Psoas muscle (tissue), 8 donors: ENCODE measurements at places on chromosomes 5 and 9.

DNA sequence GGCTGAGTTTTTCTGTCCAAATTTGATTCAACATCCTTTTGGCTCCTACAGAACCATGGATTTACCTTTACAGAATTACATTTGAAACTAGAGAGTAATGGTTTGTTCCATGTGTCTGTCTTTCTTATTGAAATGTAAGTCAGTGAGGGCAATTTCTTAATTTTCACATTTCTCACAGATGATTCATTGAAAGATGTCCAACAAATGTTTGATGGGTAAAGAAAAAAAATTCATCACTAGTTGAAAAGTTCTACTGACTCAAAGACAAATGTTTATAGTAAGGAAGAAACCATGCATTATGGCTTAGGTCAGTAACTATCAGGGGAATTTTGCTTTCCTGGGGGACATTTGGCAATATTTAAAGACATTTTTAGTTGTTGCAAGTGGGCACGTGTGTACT is 131.6 kb upstream of the TRPM3 start:
- DNase-seq, result no peak

- no peak for DNase-seq
Observed at GRCh38 chr9:304106-304505, 89.4 kb downstream of the DOCK8 start.

DNA sequence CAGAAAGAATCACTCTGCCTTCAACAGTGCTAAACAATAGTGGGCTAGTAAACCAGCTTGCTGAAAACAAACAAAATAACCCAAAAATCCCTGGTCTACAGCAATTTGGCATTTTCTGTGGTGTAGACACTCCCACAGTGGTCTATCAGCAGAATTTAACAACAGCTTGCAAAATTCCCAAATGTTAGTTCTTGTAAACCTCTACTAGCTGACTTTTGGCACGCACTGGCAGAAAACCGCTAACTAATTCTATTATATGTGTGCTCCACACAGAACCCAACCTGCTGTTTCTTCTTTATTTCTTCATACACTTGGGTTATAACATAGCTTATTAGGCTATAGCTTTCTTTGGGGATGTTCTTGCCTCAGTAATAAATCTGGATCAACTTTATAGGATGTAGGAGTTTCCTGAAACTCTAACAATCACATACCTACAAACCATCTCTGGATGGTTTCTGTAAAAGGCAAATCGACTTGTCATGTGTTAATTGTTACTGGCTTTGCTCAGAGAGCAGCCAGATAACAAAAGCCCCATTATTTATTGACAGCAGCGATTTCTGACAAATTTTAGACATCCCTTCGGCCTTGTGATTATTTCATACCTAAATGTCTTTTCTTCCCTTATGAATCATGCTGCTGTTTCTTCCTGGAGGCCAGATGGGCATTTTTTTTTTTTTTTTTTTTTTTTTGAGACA is 82.7 kb upstream of the NAA35 start:
- no peak for DNase-seq

DNA sequence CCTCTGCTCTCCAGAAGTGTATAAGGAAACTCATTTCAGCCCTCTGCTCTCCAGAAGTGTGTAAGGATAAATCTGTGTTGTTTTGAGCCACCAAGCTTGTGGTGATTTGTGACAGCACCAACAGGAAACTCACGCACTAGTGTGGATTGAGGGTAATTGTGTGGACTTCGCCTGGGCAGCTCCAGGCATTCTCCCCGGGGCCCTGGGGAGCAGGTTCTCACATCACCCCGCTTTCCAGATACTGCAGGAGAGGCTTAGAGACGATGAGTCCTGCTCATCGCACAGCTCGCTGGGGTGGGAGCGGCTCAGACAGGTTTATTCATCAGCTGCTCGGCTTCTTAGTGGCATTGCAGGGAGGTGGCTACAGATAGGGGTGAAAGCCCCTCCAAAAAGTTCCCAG is 38.4 kb upstream of the RNF130 start:
- DNase-seq, result no peak

DNA sequence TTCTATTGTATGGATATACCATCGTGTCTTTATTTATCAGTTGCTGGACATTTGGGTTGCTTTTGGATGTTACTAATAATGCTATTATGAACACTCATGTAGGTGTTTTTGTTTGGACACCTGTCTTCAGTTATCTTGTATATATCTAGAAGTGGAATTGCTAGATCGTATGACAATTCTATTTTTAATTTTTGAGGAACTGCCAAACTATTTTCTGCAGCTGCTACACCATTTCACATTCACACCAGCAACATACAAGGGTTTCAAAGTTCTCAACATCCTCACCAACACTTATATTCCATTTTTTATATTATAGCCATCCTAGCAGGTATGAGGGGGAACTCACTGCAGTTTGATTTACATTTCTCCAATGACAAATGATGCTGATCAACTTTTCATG is 324.6 kb downstream of the CAAP1 start:
- DNase-seq, result no peak

DNA sequence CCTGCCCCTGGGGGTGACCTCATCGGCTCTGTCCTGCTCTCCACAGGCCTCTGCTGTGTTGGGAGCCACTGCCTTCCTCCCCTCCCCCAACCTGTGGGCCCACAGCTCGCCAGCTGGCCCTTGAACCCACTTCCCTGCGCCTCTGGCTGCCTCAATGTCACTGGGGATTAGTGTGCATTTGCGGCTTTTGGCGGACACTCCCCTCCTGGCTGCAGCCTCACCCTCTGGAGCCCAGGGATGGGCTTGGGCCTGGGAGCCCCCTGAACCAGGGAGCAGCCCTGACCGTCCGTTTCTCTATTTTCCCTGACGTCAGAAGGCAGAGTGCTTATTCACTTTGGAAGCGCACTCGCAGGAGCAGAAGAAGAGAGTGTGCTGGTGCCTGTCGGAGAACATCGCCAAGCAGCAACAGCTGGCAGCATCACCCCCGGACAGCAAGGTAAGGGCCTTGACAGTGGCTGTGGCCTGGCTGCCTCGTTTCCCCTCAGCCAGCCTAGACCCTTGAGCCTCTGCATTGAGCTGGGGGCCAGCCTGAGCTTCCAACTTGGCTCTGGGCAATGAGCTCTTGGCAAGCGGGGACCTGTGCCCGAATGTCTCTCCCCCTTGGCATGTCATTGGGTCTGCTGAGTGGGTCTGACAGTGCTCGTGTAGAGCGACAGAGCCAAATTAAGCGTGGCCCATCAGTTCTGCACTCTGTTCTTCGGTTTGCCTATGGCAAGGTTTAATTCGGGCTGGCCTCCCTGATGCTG is 73.1 kb downstream of the RGS3 start:
- DNase-seq, result peak; percentile 90

- no peak for DNase-seq
Observed at GRCh38 chr9:94449486-94449885, 105.4 kb upstream of the PCAT7 start.

GRCh38 chr9:98109052-98109451 is 10.0 kb downstream of the TRIM14 start:
- no peak for DNase-seq

DNA sequence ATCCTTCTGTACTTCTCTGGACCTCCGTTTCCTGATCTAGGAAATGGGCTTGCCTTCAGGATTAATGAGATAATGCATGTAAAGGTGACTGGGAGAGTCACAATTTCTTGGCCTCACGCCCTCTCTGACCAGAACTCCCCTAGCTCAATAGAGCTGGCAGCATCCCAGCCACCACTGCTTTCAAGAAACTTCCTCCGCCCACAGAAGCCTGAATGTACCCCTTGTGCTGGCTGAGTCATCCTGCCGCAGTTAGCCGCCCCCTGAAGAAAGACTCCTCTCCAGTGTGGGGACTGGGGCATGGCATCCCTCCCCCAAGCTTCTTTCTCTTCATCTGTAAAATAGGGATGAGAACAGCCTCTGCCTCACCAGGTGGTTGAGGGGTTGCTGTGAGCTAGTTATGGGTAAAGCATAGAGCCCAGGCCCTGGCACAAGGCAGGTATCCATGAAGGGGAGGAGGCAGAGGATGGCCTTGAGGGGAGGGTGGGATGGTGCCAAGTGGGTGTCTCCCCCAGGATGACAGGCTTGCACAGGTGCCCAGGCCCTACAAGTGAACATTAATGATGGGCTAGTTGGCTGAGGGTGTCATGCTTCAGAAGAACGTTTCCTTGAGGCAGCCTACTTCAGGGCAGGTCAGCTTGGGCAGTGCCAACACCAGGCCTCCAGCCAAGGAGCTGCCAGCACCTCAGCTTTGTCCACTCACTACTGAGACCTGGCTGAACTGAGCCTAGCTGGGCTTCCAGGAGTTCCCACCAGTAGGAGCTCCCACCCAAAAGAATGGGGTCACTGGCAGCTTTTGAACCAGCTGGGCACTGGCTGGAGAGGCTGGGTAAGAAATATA is 3.4 kb downstream of the PDLIM4 start:
- DNase-seq, result peak; percentile 59

- no peak for DNase-seq
Observed at GRCh38 chr5:45277860-45278259, 418.3 kb downstream of the HCN1 start.

- no peak for DNase-seq
Observed at GRCh38 chr9:130630506-130631330, 33.7 kb upstream of the PRDM12 start.

DNA sequence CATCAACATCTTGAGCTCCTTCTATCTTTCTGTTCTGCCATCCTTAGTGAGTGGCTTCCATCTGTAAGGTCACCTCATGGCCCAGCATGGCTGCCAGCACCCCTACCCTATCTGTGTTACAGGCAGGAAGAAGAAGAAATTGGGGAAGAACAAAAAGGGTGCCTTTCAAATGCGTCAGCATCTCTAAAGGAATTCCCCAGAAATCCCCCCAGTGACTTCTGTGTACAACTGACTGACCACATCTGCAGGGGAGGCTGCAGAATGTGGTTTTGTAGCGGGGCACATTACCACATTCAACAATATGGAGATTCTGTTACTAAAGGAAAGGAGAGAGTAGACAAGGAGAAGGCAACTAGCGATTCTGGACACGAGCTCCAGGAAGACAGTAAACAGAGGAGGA is 40.1 kb downstream of the ALG2 start:
- DNase-seq, result no peak

GRCh38 chr5:59588922-59589321 is 304.6 kb downstream of the PDE4D start:
- DNase-seq, result no peak

- DNase-seq, result no peak
Observed at GRCh38 chr9:91240596-91241165, 121.0 kb downstream of the AUH start.
